ENCODE measurements at places on chromosomes 2 and 18. TPM values are rescaled to one million over a fixed set of nuclear protein-coding genes. Genes with fewer than 3 reads are reported as not detected.

ABCG5 gene
- not detected for total RNA-seq

SLC5A7 gene
- not detected for total RNA-seq

TPO gene
- not detected for total RNA-seq

SPR gene
- 33.6 TPM for total RNA-seq

C2orf74 gene
- total RNA-seq = 19.2 TPM

NYAP2 gene
- total RNA-seq = 0.30 TPM

IGFBP5 gene
- 10.0 TPM for total RNA-seq

TUBA4B gene
- total RNA-seq = not detected

IGFBP2 gene
- 133 TPM for total RNA-seq

FEV gene
- not detected for total RNA-seq

MAIP1 gene
- total RNA-seq = 17.2 TPM

PROM2 gene
- 147 TPM for total RNA-seq

ASPRV1 gene
- 0.30 TPM for total RNA-seq

MYOM1 gene
- 1.3 TPM for total RNA-seq

FARP2 gene
- 81.5 TPM for total RNA-seq

HTR2B gene
- not detected for total RNA-seq

BBS5 gene
- 0.38 TPM for total RNA-seq

TMEM200C gene
- not detected for total RNA-seq

ABCG8 gene
- not detected for total RNA-seq

C2orf80 gene
- total RNA-seq = not detected

ZNF514 gene
- 21.7 TPM for total RNA-seq

SLC19A3 gene
- 4.5 TPM for total RNA-seq

CNTNAP5 gene
- not detected for total RNA-seq

ASB18 gene
- not detected for total RNA-seq

HSBP1L1 gene
- total RNA-seq = 41.5 TPM

ACTG2 gene
- not detected for total RNA-seq

GCG gene
- total RNA-seq = not detected

POTEI gene
- not detected for total RNA-seq

SERPINB13 gene
- total RNA-seq = not detected

HMSD gene
- total RNA-seq = not detected

CRYGD gene
- not detected for total RNA-seq

SLC30A3 gene
- 2.3 TPM for total RNA-seq

APCDD1 gene
- total RNA-seq = not detected

VSNL1 gene
- not detected for total RNA-seq

DUSP19 gene
- 6.2 TPM for total RNA-seq

PLEK gene
- not detected for total RNA-seq
